Stimulated activated CD4-positive, alpha-beta T cell treated with anti-CD3 and anti-CD28 coated beads, Interleukin-1b, Interleukin-23, amount 100 ng/mL, for 48 hours (primary cell): ENCODE measurements at places on chromosomes 12 and 14.

- DNase-seq, result no peak
Measured at GRCh38 chr12:39037115-39037514, 131.7 kb upstream of the CPNE8 start.

GRCh38 chr12:18849080-18849479, 111.2 kb downstream of the CAPZA3 start:
- DNase-seq, result no peak

GRCh38 chr12:13386323-13387039, 190.0 kb downstream of the EMP1 start:
- no peak for DNase-seq

- no peak for DNase-seq
Measured at GRCh38 chr14:22613106-22613695, 15.1 kb downstream of the ABHD4 start.

DNA sequence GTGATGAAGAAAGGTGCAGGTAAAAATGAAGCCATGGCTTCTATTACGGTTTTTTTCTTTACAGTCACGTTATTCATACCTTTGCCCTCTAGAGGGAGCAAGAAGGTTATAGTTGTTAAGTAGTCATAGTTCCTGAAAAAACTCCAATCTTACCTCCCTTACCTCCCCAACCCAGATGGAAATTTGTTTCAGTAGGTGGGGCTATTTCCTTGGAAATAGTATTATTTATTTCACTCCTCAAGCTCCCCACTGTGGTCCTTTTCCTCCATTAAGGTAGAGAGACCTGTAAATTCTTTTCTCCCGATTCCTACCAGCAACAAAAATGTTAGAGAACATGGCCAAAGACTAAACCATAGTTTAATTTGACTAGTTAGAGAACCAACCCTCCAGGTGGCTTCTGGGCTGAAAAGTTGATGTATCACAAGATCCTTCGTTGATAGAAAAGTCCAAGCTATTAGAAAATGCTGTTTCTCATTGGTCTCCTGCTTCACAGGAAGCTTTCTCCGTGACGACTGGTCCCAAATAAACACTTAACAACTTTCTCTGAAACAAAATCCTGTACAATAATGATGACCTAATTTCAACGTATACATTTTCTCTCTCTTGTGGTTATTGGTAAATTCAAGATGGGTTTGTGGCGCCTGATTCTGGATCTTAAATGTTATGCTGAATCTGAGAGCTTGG, 43.5 kb downstream of the TMX1 start:
- DNase-seq, result no peak

GRCh38 chr12:53993162-53994008, 6.6 kb upstream of the HOXC9 start:
- DNase-seq, result no peak

DNA sequence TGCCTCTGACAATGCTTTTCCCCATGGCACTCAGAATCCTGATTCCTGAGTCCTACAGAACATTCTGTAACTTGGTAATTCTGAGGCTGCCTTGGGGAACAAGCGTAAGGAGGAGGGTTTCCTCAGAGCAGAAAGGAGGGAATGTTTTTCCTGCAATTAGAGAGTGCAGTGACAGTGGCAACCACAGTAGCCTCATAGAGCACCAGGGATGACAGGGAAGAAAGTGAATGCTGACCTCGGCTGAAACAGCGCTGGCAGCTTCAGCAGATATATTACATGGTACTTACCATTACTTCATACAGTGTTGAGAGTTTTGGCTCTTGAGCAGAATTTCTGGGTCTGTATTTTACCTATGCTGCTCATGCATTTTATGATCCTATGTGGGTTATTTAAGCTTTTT, 757.1 kb downstream of the NRXN3 start:
- no peak for DNase-seq

DNA sequence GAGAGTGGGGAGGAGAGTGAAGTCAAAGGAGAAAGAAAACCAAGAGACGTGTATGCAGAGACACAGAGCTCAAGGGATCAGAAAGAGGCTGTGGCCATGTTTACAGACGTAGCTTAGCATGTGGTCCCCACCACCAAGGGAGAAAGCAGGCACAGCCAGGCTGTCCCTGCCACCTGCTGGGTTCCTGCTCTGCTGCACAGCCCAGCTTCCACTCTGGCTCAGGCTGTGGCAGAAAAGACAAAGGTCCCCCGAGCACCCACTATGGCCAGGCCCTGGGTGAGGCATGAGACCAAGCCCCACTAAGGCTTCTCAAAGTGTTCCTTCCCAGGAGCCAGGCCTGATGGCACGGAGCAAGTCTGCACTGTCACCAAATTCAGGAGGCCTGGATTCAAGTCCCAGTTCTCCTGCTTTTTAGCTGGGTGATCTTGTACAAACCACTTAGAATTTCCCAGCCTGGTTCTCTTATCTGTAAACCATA, 25.9 kb upstream of the COL2A1 start:
- no peak for DNase-seq
